ENCODE measurements at places on chromosomes 12 and 14.
A peak's percentile ranks its signal among the peaks of the same experiment; 100 is the strongest.

GRCh38 chr12:117125767-117126166, 26.6 kb upstream of the TESC start:
- DNase-seq: no peak

DNA sequence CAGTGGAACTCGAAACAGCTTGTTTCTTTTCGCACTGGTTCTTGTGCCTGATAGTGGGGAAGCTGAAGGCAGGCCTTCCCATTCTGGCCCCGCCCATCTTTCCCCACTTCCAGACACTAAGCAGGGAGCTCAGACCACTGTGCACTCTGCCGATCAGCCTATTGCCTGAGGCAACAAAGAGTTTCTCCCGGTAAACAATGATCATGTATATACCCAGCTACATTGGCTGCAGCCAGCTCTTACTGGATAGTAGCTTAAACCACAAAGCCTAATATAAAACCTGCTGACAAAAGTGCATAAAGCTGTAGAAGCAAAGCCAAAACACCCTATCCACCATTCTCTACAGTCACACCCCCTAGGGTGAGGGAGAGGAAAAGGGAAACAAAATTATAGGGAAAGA, 24.7 kb upstream of the GLIPR1 start:
- DNase-seq: no peak

- DNase-seq: no peak
Observed at GRCh38 chr14:68395604-68396003, 397.3 kb downstream of the ZFP36L1 start.

- no peak for DNase-seq
Observed at GRCh38 chr14:104681689-104682074, 7.7 kb upstream of the INF2 start.

- DNase-seq: no peak
Observed at GRCh38 chr12:1842183-1842904, 22.0 kb downstream of the LRTM2 start.

DNA sequence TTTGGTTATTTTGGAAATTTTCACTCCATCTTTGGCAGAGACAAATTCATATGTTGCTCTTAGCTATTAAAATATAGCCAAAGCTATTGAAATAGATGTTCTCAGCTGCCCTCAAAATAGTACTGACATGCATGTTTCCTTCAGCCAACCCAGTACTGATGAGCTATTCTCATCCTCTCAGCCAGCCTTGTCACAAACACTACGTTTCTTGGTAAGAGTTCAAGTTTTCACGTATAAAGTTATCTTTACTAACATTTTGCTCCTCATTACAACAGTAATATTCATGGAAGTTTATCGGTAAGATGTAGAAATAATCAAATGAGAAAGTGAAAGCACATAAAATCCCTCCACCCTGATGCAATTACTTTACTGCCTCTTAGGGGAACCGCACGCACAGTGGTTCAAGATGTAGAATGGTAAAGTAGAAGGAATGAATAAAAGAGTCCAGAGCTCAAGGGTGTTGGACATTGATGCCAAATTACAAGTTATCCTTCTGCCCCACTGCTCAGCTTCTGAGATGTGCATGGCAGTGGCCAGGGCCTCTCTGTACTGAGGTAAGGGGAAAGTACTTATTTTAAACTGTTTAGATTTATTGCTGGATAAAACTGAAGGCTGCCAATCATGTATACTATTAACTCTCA, 20.7 kb downstream of the GCH1 start:
- DNase-seq: peak; percentile 51

- DNase-seq: peak; percentile 95
Observed at GRCh38 chr14:105700622-105701288, 174.4 kb downstream of the TMEM121 start.
